ENCODE measurements at places on chromosomes 6 and 20.

GRCh38 chr20:10034717-10035571 is at the start of gene ANKEF1:
TSS of gene ANKEF1 (plus strand) at chr20:10034987. CDS start at chr20:10038302, 3,315 bp downstream.
- DNase-seq: peak; percentile 61

DNA sequence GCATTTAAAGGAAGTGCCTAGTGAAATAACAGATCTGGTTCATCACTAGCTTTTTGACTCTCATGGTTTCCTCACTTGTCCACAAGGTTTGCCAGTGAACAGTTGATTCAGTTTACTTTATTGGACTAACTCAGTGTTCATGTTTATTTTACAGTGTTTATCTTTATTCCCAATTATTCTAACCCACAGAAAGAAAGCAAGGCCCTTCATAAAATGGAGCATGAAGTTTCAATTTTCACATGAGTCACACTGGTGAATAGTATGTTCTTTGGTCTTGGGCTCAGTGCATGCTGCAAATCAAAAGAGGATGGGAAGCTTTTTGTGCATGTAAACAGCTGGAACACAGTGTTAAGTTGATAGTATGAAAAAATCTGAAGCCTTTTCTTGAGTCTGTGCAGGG is 217.6 kb upstream of the HDDC2 start:
- DNase-seq: no peak

DNA sequence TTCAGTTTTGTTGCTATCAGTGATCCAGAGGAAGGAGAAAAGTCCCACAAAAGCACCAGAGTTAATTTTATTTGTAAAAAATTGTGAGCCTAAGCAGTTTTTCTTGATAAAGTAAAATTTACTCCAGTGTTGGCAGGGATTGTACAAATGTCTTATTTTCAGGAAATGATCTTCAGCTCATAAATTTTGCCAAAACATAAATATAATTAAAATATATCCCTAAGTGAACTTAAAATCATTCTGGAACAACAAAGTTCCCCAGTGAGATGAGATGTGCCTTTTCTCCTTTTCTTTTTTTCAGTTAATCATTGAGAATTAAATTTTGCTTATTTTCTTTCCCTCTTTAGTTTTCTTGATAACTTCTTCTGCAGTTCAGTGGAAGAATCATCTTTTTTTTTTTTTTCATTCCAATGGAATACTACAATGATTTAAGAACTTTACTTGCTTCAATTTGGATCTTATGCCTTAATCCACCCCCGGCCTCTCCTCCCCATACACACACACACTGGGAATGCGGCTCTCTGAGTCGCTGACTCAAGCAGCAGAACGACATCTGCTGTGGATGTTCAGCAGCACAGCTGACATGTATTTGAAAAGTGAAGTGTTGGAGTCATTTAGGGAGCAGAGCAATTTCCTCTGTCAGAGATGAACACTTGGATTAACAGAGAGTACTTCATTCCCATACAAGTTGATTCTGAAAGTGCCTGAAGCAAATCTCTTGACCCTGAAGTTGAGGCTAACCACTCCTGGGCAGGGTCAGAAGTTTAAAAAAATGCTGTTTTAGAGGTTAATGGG is 27.7 kb upstream of the LAMA4 start:
- no peak for DNase-seq

GRCh38 chr6:105836379-105836778 is 249.8 kb upstream of the PRDM1 start:
- DNase-seq: no peak

DNA sequence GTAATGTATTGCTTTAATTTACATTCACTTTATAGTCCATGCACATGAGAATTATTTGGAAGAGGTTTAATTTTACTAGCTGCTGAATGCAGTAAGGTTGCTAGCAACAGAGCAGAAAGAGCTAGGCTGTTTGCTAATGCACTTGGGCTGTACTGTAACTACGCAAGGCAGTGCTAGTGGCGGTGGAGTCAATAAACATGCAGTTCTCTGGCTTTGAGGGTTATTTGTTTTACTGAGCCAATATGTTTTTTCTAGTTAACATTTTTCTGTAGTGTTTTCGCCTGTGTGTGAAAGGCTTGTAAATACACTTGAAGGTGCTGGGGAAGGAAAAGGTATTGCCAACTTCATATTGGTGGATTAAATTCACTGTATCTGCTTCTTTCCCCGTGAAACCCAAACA is 112.8 kb downstream of the BTBD3 start:
- no peak for DNase-seq

GRCh38 chr6:149903938-149904611 is 6.2 kb upstream of the RAET1E start:
- DNase-seq: no peak

GRCh38 chr20:47360297-47361056 is 4.0 kb upstream of the ZMYND8 start:
- DNase-seq: peak; percentile 99

GRCh38 chr6:24307881-24308280 is 50.0 kb downstream of the DCDC2 start:
- no peak for DNase-seq

GRCh38 chr6:14029605-14030004 is 88.0 kb upstream of the CD83 start:
- DNase-seq: no peak

DNA sequence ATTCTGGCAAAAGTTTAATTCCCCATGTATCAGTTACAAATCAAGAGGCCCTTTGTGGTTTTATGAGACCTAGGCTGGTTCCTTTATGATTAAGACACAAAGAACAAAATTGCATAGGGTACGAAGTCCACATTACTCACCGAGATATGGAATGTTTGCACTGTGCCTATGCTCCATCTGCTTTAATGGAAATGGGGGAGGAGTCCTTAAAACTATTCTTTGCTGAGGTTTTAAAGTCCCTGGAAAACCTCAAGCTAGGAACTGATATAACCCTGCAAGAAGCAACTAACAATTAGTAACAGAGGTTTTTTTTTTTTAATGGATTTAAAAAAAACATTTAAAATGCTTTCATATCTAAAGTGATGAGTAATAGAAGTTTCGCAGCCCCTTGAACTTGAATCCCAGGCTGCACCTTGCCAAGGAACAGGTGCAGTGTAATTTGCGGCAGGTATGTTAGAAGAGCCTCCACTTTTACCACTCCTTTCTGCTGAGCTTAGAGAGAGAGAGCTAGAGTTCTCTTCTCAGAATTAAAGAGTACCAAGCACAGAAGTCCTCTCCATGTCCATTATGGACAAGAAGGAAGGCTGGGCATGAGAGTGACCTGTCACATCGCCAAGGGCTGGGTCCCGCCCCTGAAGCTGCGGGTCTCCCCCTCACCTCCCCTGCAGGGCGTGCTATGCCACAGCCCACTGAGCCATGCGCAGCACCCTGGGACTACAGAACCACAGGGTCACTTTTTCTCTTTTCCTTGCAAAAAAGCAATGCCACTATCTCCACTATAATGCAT is 2.3 kb downstream of the SERPINB1 start:
- no peak for DNase-seq

GRCh38 chr6:156508923-156509322 is 268.3 kb upstream of the ARID1B start:
- no peak for DNase-seq

DNA sequence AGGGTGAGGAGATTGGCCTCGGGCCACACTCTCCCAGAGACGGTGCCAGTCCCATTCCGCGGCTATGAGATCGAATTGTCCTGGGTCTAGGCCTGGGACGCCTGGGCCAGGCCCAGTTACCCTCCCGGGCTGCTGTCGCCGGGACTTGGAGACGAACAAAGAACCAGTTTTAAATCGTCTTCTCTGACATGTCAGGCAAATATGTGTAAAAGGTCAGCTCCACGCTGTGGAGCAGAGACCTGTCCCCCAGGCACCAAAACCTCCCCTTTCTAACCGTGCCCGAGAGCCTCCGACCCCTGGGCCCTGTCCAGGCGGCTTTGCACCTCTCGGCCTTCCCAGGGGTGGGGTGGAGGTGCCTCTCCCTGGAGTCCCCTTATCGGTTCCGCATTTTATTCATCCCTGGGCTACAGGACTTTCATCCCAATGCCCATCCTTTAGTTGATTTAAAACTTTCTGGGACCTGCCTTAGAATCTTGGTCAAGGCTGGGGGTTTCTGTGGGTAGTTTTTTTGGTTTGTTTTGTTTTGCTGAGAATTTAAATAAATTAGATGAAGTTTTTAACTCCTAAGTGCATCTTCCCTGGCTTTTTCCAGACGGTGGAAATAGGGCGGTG is 5.8 kb upstream of the TFAP2A start:
- no peak for DNase-seq

DNA sequence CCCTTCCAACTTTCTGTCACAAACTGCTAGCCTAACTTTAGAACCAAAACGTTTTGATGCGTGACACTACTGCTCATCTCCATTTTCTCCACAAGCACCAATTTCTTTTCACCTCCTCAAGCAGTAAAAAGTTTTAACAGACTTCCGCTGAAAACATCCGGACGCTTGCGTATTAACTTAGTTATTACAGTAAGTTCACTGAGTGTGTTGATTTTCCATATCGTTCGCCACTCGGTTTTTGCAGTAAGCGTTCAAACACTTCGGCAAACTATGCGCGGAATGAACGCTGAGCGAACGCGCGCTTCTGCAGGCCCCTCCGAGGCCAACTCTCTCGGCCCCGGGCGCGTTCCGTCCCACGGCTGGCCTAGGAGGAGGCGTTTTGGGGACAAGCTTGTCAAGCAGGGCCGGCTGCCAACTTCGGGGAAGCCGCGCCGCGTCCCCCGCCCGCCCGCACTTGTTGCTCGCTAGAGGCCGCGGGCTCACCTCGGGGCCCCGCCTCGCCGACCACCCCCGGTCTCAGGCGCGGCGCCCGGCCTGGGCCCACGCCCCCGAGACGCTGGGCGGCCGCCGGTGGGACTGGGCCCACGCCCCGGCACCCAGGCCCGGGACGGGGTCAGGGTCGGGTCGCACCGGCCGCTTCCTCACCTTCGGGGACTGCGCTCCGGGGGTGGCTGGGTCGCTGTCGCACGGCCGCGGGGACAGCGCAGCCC is 945 bp downstream of the PHF10 start:
- DNase-seq: peak; percentile 73

- DNase-seq: no peak
Measured at GRCh38 chr20:45341939-45342854, 6.0 kb downstream of the SDC4 start.
